ENCODE measurements at places on chromosomes 2 and 18.

GRCh38 chr2:20623241-20623640, 27.7 kb downstream of the HS1BP3 start:
- no peak for DNase-seq

GRCh38 chr2:71606244-71606643, 152.9 kb downstream of the DYSF start:
- DNase-seq: no peak

GRCh38 chr18:67483237-67483636, 33.3 kb downstream of the DSEL start:
- peak; percentile 30 for DNase-seq

- DNase-seq: no peak
These were observed 7.0 kb downstream of the TANC1 start for GRCh38 chr2:158975271-158975921.

DNA sequence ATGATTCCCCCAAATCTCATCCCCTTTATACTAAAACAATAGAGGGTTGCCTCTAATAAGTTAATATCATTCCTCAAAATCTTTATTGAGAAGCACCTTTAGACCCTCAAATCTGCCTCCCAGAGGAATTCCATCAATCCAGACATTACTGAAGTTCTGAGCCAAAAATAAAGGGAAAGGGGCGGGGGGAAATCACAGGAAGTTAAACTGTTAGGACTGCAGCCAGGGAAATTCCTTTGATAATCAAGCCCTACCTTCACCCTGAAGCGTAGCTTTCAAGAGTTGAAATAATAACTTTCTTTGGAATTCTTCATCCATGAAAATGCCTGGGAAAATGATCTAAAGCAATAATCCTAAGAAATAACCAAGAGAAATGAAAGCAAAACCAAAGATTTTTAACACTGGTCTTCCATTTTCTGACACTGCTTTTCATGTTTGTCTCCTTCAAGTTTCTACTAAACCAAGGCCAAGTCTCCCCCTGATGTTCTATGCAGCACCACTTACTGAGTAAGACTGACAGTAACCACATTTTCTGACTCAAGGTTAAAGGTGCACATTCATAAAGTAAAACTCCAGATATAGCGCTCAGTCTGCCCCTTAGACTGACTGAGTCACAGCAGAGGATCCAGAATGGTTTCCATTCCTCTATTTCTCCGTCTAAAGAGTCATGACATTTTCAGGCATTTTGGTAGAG, 78.2 kb downstream of the TCF4 start:
- no peak for DNase-seq

DNA sequence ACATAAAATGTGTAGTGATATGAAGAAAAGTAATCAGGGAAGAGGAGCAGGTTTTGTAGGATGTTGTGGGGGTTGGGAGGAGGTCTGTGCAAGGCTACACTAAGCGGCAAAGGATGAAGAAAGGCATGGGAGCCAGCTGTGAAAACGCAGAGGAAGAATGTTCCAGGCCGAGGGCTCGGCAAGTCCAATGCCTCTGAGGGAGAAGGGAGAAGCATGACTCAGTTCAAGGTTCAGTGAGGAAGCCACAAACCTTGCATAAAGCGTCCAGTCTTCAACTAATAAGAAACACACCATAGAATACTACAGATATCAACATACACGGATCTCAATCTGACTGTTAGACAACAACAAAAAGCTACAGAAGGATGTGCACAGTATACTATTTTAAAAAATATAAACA, 16.2 kb downstream of the EPB41L3 start:
- no peak for DNase-seq

DNA sequence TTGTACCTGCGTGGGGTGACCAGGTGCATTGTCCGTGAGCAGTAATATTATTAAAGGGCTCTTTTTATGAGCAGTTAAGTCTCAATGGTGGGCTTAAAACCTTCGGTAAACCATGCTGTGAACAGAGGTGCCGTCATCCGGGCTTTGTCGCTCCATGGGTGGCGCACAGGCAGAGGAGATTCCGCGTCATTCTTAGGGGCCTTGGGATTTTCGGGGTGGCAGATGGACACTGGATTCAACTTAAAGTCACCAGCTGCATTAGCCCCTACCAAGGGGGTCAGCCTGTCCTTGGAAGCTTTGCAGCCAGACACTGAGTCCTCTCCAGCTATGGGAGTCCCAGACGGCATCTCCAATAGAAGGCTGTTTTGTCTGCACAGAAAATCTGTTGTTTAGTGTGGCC, 107.7 kb downstream of the NFATC1 start:
- DNase-seq: no peak

DNA sequence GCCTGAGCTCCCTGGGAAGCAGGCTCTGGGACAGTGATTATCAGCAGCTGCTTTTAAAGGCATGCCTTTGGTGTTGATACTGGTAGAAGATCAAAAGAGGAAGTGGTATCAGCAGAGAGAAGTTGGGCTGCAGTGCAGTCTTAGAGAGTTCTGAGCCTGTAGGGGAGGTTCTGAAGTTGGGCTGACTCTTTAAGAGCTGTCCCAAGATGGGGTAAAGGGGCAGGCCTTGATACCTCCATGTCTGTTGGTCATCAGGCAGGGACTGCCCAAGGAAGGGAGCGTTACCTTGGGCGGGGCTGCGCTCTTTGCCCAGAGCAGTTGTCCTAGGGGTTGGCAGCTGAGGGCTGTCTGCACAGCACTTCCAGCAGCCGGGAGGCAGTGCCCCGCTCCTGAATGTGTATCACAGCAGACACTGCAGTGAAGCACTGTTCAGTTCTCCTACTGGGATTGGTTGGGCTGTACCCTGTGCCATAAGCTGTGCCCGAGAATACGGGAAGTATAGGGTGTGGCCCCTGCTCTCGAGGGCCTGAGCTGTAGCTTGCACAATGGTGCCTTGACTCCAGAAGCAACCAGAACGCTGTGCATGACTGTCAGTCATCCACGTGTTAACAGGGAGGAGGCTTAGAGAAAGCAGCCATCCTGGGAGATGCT, 177.0 kb downstream of the CTIF start:
- DNase-seq: no peak

DNA sequence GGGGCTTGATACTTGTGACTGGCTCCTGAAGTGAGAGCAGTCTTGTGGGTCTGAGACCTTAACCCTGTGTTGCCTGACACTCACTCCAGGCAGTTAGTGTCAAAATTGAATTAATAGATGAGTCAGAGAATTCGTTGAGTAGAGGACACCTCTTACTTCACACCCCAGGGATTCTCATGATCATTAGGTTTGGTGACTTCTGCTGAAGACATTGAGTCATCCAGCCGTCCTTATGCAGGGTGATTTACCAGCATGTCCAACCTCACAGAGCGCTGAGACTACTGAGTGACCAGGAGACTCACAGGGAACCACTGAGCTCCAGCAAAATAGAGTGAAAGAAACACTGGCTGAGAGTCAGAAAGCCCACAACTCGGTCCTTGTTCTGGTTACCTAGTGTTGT, 36.0 kb upstream of the EVA1A start:
- DNase-seq: no peak

DNA sequence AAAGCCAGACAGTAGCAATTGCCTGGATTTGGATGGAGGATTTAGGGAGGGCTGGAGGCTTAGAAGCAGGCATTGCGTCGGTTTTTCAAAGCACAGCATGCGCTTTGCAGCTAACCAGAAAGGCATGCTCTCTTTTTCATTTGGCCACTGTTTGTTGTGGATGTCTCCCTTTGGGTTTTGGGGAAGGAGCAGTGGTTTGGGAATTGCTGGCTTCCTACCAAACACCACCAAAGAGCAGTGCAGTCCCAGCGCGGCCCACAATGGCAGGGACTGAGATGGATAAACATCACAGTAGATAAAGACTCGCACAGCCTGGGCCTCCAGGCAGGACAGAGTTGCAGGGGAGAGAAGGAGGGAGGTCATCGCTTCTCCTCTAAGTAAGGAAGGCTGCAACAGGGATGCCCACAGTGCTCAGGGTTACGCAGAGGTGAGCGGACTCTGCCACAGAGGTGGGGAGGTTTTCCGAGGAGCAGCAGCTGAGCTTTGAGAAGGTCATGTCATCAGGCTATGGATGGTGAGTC, 148.5 kb downstream of the MYT1L start:
- no peak for DNase-seq

Measured in nucleus accumbens (tissue), 56 donors.